Kasumi-1 (cell line): ENCODE measurements at places on chromosomes 7 and 10.
A peak's percentile ranks its signal among the peaks of the same experiment; 100 is the strongest.

GRCh38 chr10:68303849-68304412, 27.9 kb upstream of the HNRNPH3 start:
- DNase-seq: no peak

DNA sequence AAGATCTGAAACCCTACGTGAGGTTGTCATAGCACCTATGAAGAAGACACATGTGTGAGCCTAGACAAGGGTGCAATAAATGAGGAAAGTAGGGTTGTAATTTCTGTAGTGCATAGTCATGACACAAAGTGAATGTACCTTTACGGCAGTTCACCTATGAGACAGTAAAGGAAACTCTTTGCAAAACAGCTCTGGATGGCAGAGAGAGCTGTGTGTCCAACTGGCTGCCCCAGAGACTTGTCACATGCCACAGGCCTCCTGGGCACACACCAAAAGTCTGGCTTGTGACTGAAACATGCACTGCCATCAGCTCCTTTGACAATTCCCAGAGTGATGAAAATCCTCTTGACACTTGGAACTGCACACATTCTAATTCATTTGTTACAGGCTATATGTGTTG, 90.7 kb upstream of the NAMPT start:
- DNase-seq: no peak

DNA sequence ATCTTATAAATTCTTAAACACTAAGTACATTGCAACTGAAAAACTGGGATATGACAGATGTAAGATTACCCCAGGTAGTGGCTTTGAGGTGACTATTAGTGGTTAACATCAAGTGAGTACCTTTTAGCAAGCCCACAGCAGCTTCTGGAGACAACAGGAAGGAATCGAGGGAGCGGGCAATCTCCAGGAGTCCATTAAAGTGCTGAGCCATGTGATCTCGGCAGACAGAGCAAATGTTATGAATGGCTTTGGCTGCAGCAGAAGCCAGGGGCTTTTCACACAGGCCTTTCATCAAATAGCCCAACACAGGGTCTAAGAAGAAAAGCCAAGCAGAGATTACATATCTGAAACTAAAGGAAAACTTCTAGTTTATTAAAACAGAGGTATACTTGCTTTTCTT, 48.9 kb downstream of the IRF5 start:
- no peak for DNase-seq

GRCh38 chr10:12511651-12512050, 162.3 kb downstream of the CAMK1D start:
- no peak for DNase-seq

- peak; percentile 20 for DNase-seq
Measured at GRCh38 chr10:14385596-14386593, 55.2 kb upstream of the FRMD4A start.

DNA sequence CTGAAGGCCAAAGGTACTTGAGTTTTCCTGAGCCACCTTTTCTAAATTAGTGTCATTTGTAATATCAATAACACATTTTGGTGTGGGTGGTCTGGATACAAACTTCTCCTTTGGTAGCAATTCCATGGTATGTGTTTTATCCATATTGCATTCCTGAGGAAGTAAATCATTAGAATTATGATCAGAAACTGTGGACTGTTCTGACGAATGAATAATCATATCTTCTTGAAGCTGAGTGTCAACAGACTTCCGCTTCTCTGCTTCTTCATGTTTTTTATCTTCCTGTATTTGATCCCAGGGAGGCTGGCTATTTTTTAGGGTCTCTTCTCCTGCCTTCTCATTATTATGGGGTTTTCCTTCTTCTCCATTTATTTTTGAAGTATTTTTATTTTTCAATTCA, 81.4 kb downstream of the NRBF2 start:
- peak; percentile 41 for DNase-seq

DNA sequence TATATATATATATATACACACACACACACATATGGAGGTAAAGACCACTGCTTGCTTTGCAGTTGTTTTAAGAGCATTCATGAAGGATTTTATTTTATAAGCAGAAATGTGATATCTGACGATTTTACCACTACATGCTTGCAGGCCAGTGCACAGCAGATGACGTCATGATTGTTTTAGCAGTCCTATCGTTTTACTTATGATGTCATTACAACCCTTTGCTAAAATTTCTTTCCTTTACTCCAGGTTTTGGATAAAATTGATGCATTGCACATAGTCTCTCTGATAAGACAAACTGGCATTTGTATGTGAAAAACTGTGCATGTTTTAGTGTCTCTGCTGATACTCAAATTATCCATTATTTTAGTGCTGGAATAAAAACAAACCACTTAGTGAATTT, 9.2 kb downstream of the EGFR start:
- no peak for DNase-seq

DNA sequence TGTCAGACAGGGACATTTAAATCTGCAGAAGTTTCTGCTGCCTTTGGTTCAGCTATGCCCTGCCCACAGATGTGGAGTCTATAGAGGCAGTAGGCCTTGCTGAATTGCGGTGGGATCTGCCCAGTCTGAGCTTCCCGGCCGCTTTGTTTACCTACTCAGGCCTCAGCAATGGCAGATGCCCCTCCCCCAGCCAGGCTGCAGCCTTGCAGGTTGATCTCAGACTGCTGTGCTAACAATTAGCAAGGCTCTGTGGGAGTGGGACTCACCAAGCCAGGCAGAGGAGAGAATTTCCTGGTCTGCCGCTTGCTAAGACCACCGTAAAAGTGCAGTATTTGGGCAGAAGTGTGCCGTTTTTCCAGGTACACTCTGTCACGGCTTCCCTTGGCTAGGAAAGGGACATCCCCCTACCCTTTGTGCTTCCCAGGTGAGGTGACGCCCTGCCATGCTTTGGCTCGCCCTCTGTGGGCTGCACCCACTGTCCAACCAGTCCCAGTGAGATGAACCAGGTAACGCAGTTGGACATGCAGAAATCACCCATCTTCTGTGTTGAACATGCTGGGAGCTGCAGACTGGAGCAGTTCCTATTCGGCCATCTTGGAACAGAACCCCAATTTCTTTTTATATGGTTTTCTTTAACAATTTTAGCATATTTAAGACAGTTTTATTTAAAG, 28.4 kb upstream of the VWDE start:
- no peak for DNase-seq

GRCh38 chr7:17041324-17041723, 159.5 kb upstream of the AGR3 start:
- peak; percentile 73 for DNase-seq

DNA sequence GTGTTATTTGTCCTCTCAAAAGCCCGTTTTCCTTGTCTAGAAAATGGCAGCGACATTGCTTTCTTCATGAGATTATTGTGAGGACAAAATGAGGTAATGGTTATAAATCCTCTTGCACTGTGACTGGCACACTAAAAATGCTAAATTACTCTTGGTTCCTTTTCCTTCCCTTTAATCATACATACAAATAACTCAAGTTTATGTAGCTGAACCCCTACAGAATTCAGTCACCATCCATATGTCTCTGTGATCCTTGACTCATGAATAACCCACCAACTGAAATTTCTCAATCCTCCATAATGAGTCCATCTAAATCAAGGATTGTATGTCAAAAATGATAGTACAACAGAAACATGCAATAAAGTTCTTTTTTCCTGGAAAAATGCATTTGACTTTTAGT, 71.3 kb upstream of the VWC2 start:
- no peak for DNase-seq
